ENCODE measurements at places on chromosomes 7 and 10.

DNA sequence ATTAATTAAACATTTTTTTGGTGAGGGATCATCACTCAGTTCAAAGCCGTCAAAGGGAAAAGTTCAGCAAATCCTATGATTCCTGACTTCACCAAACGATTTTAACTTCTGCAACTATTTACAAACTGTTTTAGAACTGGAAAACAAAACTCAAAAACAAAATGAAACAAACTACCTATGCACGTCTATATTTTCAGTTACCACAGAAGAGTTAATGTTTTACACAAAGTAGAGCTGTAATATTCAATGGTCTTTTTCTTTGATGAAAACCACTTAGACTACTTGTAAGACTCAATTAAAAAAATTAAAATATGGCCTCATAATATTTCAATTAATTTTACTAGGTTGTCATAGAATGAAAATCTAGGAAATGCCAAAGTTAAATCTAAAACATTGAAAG lies 131.5 kb downstream of the ATE1 start:
- no peak for DNase-seq

DNA sequence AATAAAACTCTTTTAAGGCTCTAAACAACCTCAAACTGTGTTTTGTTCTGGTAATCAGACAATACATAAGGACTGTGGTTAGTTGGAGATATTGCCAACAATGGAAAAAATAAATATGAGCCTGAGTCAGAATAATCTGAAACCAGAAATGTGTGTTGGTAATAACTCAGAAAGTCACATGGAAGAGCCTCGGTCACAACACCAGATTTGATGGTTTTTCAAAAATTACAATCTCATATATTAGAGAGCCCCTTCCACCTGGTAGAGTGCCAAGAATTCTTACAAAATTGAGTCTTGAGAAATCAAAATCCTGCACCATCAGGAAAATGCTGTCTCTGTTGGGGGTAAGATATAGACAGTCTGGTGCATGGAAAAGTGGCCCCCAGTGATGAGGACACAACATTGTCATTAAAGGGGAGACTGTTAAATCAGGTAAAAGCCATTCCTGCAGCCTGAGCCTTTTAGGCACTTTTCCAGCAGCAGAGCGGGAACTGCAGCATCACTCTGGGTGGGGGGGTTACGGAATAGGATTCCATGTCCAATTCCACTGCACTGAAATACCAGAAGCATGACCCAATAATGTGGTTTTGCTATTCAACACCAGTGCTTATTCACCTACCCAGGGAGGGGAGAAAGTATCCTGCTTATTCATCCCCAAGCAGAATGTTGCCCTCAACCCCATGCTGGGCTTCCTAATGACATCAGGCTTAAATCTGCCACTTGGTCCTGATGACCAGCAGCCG lies 9.5 kb upstream of the ADAM12 start:
- DNase-seq, result no peak

- no peak for DNase-seq
These were observed 111.7 kb upstream of the COBL start for GRCh38 chr7:51428217-51428887.

DNA sequence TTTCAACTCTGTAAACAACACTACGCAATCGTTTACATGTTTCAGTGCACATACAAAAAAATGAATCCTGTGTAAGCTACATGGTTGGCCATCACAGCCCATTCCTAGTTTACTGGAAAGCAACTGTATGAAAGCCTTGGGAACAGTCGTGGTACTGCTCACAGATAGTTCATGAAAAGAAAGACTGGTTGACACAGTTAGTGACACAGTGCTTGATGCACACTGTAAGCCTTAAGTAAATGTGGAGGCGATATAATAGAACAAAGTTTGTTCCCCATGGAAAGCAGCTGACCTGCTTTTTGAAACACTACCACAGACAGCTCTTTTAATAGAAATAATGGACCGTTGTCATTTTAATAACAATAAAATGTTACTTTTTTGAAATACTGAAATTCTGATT lies 5.1 kb downstream of the CACNA2D1 start:
- no peak for DNase-seq

DNA sequence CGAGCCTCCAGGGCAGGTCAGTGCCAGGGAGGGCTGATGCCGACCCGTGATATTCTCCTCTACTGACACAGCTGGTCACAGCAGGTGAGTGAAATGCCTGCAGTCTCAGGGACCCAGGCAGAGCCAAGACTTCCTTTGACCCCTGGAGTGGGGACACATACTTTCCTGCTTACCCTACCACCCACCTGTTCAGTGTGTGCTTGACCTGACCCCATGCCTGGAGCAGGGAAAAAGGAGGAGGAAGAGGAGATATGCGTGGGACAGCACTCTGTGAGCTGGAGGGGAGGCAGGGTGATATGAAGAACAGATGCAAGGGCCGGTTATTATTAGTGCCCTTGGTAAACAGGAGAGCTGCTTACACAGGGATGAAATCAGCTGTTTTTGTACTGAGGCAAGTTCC lies 40.8 kb upstream of the WIPF3 start:
- DNase-seq, result no peak

DNA sequence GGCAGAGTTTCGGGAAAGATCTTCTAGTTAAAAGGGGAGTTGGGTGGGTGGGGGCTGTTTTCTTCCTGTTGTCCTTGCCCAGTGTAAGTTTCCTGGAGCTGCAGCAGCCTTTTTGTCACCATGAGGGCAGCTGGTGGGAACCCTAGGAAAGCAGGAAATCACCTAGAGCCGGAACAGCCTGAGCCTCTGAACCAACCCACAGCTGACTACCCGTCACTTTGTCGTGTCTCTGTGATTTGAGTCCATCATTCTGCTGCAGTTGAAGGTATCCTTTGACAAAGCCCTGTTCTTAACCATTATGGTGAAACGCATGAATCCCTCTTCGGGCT lies 1.2 kb upstream of the C10orf143 start:
- no peak for DNase-seq

- no peak for DNase-seq
These were observed 29.4 kb downstream of the PALD1 start for GRCh38 chr10:70507966-70508365.

DNA sequence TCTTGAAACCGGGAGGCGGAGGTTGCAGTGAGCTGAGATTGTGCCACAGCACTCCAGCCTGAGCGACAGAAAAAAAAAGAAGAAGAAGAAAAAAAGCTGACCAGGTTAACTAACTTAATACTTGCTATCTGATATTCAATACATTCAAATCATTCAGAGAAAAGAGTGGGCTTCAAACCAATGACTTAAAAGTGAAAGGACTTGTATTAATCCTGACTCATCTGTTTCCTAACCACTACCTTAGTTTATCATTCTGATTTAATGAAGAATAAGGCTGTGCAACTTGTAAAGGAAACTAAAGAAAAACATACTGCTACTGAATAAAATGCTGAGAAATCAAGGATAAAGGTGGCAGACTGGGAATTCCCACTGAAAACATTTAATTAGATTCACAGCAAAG lies 128.4 kb downstream of the NRBF2 start:
- DNase-seq, result no peak
